ENCODE measurements at places on chromosomes 13 and 19.

DNA sequence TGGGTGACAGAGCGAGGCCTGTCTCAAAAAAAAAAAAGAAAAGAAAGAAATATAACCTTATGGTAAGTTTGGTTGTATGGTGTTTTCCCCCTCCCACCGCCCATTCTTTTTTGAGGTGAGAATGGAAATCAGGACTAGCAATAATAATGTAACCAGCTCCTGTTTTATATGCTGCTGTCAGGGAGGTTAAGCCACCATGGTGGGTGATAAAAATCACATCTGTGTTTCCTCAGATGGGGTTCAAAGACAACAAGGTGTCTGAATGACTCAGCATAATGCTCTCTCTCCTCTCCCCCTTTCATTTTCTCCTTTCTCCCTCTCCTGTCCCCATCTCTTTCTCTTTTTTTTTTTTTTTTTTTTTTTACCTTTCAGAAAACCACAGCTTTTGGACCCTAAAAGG, 28.3 kb upstream of the GARRE1 start:
- DNase-seq: no peak

DNA sequence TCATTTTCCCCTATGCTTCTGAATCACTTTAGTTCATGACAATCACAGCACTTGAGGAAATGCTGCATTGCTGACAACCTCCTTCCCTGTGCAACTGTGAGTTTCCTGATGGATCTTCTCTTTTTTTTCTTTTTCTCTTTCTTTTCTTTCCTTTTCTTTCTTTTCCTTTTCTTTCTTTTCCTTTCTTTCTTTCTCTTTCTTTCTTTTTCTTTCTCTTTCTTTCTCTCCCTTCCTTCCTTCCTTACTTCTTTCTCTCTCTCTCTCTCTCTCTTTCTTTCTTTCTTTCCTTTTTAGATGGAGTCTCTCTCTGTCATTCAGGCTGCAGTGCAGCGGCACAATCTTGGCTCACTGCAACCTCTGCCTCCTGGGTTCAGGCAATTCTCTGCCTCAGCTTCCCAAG, 247.9 kb upstream of the HTR2A start:
- DNase-seq: no peak

DNA sequence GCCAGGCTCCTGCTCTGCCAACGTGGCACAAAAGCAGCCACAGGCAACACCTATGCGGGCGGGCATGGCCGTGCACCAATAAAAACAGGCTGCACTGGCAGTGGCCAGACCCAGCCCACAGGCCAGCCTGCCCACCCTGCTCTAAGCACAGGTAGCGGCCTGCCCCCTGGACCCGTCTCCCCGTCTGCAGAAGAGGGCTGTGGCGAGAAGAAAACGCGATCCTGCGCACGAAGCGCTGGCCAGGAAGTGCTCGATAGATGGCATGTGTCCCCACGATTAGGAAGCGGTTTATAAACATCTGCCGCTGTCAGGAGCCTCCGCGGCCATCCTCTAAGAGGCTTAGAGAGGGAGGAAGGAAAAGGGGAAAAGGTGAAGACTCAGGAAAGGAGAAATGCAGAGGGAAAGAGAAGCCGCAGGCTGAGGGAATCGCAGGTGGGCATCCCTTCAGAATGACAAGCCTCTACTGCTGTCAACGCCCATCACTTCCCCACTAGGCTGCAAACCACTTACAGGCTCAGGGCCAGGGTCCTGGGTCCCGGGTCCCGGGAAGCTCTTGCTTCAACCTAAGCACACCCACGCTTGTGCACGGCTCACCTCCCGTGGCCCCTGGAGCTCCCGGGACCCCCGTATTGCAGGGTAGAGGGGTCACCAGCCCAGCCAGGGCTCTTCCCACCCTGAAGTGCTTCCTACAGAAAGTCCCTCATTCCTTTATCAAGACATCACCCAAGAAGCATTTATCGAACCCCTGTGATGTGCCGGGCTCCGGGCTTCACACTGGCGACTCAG, 10.5 kb downstream of the MLLT1 start:
- DNase-seq: no peak

- DNase-seq: no peak
Observed at GRCh38 chr13:26168237-26168814, 53.8 kb downstream of the RNF6 start.

DNA sequence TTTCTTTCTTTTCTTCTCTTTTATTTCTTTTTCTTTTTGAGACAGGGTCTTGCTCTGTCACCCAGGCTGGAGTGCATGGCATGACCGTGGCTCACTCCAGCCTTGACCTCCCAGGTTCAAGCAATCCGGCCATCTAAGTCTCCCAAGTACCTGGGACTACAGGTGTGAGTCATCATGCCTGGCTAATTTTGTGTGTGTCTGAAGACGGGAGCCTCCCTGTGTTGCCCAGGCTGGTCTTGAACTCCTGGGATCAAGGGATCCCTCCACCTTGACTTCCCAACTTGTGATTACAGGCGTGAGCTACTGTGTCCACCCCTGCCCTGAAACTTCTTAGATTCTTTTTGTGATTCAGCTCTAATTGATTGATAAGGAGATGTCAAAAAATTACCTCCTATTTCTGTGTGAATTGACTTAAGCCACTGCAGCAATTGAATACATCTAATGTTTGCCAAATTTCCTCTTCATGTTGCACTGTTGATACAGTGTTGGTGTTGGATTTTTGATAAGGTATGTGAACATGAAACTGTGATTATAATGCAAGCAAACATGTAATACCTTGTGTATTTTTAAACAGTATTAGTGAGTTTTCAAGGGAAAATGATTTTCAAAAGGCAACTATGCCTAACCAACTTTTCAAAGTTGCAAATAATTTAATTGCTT, 22.6 kb downstream of the KLF5 start:
- DNase-seq: no peak

GRCh38 chr19:19115954-19116353, 22.3 kb downstream of the TMEM161A start:
- DNase-seq: peak; percentile 56

DNA sequence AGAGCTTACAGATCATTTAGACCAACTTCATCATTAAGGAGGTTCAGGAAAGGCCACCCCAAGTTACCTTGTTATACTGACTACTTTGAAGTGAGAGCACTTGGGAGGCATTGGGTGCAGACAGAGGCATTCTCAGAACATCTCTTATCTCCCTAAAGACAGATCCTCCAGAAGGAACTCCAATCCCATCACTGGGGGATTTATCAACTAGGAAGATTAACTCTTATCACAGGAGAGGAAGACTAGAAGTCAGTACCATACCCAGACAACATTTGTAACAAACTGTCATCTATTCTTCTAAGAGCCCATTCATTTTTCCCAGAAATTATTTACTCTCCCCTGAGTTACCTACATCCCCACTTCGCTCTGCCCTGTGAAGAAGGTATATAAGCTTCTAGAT, 5.8 kb upstream of the RFXAP start:
- DNase-seq: no peak

DNA sequence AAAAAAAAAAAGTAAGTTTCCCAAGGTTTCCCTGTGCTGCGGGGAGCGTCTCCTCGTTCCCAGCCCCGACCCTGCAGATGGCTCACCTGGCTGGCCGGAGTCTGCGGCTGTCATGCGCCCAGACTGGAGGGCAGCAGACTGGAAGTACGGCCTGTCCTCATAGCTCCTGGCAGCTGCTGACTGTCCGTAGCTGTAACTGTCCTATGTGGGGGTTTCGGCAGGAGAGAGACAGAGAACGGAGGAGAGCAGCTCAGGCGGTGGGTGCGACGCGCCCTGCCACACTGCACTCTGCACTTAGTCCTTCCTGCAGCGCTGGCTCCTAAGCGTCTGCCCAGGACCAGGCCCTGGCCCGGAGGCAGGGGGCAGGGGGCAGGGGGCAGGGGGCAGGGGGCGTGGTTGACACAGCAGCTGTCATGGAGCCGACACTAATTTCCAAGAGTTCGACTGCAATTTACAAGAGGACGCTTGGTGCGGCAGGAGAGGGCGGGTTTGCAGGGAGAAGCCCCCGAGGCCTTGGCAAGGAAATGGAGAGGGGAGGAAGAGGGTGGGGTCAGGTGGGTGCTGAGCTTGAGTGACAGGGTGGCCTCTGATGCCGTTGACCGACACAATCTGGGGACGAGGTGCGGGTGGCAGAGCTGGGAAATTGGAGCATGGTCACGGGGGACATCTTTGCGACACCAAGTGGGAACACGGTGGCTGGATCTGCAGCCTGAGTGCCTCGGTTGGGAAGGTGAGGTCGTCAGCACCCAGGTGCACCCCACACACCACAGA, 35.1 kb downstream of the ZFR2 start:
- no peak for DNase-seq

DNA sequence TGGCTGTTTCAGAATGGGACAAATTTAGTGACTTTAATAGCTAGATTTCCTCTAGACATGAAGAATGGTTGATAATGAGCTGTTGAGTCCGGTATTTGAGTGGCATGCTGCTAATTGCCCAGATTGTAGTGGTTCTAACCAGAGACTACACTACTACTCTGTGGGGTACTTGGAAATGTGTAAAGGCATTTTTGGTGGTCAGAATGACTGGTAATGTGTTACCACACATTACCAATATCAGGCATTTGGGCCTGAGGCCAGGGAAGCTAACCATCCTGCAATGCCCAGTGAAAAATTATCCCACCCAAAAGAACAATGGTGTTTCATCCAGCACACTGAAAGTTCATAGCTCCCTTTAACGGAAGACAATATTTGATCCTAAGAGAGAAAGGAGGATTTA, 17.5 kb upstream of the N4BP2L1 start:
- no peak for DNase-seq

DNA sequence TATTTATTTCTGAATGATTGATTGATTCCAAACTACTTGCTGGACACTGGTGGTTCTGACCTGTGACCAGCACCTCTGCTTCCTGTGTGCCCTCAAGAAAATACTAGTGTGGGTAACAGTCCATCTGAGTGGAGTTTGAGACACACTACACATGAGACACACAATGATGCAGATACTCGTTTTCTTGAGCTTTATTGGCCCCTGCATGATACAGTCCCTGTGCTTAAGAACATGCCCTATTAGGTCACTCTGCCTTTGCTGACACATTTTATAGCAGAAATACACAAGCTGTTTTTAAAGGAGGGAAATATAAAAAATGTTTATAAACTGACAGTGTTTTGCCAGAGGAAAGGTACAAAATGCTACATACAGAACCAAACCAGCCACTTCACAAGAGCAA, 126.9 kb downstream of the STK24 start:
- no peak for DNase-seq

- no peak for DNase-seq
Observed at GRCh38 chr13:95304453-95304852, 3.2 kb upstream of the ABCC4 start.

- DNase-seq: no peak
Observed at GRCh38 chr13:61252213-61252612, 163.4 kb downstream of the PCDH20 start.

- DNase-seq: no peak
Observed at GRCh38 chr13:24161980-24162525, 1.5 kb downstream of the SPATA13 start.

GRCh38 chr19:2478278-2478755, 2.4 kb downstream of the GADD45B start:
- DNase-seq: no peak

GRCh38 chr19:57813919-57814504, 701 bp downstream of the ZNF552 start:
- no peak for DNase-seq

DNA sequence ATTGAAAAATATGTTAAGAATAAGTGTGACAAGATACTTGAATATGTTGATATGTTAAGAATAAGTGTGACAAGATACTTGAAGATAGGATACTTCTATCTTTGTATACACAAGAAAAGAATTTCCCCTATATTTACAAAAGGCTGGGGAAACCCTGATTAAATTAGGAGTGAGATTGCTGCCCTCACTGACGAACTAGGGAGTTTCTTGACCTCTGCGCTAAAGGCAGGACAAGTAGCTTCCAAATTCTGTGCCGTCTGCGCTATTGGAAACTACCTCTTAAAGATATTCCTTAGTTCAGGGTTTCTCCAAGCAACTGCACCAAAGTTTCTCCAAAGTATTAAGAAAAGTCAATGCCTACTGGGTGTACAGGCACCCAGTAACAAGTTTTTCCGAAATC, 730 bp downstream of the ZNF260 start:
- DNase-seq: no peak

DNA sequence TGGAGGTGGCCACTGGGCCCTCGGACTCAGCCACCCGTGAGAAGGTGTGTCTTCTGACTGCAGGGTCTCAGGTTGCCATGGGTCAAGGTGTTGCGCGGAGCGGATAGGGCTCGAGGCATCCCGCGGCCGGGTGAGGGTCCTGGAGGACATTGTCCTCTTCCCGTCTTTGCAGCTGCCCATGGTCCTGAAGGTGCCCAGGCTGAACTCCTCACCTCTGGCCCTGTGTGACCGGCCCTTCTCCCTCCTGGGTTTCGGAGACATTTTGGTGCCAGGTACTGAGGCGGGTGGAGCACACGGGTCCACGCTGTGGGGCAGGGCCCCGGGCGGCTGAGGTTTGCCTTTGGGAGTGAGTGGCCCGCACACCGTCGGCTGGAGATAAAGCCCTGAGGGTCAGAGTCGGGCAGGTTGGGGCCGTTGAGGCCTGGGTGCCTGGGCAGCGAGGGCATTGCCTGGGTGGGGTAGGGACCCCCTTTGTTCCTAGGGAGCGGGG, 15.6 kb upstream of the TMPRSS9 start:
- no peak for DNase-seq

- DNase-seq: peak; percentile 95
Observed at GRCh38 chr19:34501339-34502320, 20.1 kb downstream of the WTIP start.

- DNase-seq: no peak
Observed at GRCh38 chr13:35648201-35648600, 171.7 kb upstream of the MAB21L1 start.

DNA sequence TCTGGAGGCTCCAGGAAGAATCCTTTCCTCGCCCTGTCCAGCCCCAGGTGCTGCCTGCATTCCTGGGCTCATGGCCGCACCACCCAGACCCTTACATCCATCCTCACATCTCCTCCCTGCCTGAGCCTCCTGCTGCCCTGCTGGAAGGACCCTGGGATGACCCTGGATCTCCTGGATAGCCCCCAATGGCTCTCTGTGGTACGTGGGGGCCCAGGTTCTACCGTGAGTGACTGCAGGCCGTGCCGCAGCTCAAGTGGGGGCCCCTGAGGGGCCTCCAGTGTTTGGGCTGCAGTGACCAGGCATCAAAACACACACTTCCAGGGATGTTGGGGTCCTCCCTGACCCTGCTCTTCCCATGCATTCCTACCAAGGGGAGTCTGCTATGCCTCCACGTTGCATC, 8.3 kb upstream of the MCF2L start:
- DNase-seq: no peak

DNA sequence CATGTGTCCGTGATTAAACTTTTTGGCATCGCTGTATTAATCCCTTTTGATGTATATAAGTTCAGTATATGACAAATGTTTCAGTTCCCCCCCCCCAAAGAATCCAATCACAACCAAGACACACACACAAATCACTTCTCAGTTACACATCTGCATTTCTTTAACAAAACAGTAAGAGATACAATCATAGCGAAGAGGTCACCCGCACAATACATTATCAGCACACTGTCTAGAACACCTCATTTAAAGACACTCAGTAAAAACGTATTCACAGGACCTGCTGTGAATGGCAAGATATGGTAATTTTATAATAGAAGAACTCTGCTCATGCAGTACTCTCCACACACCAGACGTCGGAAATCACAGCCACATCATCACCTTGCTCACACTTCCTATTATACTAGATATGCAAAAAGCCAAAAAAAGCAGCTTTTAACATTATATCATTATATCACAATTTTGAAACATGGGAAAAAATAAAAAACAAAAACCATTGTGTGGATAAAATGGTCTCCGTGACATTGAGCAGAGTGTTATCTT, 71.4 kb upstream of the XPO4 start:
- no peak for DNase-seq

- no peak for DNase-seq
Observed at GRCh38 chr13:78129359-78129758, 210.7 kb upstream of the EDNRB start.
